ENCODE measurements at places on chromosomes 1 and 21.

- no peak for DNase-seq
Measured at GRCh38 chr1:70671006-70671405, 259.9 kb downstream of the CTH start.

GRCh38 chr1:234408757-234409156, 35.5 kb downstream of the COA6 start:
- no peak for DNase-seq

GRCh38 chr1:41611932-41612450, 127.5 kb upstream of the EDN2 start:
- no peak for DNase-seq

GRCh38 chr21:34185026-34185750, 111.8 kb downstream of the MRPS6 start:
- no peak for DNase-seq

GRCh38 chr1:234324821-234325220, 48.4 kb upstream of the COA6 start:
- no peak for DNase-seq

GRCh38 chr1:159828581-159829272, 2.1 kb downstream of the SLAMF8 start:
- no peak for DNase-seq

- no peak for DNase-seq
Measured at GRCh38 chr1:118931876-118932275, 56.3 kb downstream of the TBX15 start.

GRCh38 chr1:30315185-30315960, 408.0 kb downstream of the MATN1 start:
- DNase-seq: no peak

All from stimulated activated CD8-positive, alpha-beta memory T cell treated with anti-CD3 and anti-CD28 coated beads, Interleukin-7, amount 100 ng/mL, for 1 hour (primary cell).